ENCODE measurements at places on chromosomes 7 and 10. TPM values are rescaled to one million over a fixed set of nuclear protein-coding genes. Genes with fewer than 3 reads are reported as not detected.

SLC26A3 gene
- not detected for total RNA-seq

MORN4 gene
- 4.2 TPM for total RNA-seq

ATG9B gene
- total RNA-seq = 0.32 TPM

UPK3B gene
- total RNA-seq = not detected

COL13A1 gene
- 3.5 TPM for total RNA-seq

MICU1 gene
- 45.4 TPM for total RNA-seq

MYL10 gene
- not detected for total RNA-seq

LRRD1 gene
- not detected for total RNA-seq

BTBD16 gene
- total RNA-seq = not detected

ZPBP gene
- not detected for total RNA-seq

ITPRID1 gene
- not detected for total RNA-seq

LEP gene
- total RNA-seq = not detected

SORCS3 gene
- not detected for total RNA-seq

CYP2C19 gene
- total RNA-seq = not detected

CACNA2D1 gene
- 63.8 TPM for total RNA-seq

NPFFR1 gene
- not detected for total RNA-seq

- DNase-seq = no peak
These were observed 135.5 kb downstream of the LSMEM1 start for GRCh38 chr7:112616295-112616694.

DNA sequence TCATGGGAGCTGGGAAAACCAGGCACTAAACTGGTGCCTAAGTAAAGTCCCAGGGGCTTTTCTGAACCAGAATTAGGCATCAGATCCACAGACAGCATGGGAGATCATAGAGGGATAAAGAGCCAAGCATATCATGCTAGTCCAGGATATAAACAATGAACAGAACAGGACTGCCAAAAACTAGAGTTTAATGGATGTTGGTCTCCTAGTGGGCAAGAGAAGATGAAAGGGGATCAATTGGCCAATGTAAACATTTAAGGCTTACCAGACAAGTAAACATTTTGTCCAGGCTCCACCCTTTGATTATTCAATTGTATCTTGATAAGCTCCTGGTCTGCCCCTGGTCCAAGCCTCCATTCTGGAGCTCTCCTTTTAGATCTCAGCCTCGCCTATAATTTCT, 18.9 kb downstream of the MACC1 start:
- no peak for DNase-seq

GRCh38 chr10:86294346-86295265, 72.0 kb downstream of the GRID1 start:
- no peak for DNase-seq

GRCh38 chr10:126147866-126148587, 240.2 kb downstream of the ADAM12 start:
- DNase-seq = peak; percentile 74

GRCh38 chr10:132299371-132300336, 8.1 kb downstream of the STK32C start:
- DNase-seq = no peak

GRCh38 chr10:36681751-36682632, 443.4 kb upstream of the ANKRD30A start:
- no peak for DNase-seq

DNA sequence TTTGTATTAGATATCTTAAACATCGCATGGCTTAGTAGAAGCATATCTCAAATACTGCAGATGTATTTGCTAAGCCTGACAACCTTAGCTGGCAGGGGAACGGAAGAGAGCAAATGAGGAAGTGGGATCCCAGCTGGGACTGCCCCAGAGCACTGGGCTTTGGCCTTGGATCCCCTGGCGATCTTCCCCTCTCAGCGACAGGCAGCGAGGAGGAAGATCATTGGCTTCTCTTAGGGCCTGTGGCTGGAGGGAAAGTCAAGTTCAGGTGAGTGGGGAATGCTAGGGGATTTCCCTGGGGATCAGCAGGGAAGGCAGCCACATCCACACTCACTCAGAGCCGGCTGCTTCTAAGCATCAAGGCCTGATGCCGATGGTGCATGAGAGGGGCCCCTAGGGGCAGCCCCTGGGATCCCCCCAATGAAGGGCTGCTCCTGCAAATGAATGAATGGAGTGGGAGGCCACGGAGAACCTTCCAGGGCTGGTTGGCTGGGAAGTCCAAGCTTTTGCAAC, 42.0 kb downstream of the LYZL2 start:
- DNase-seq = no peak

- DNase-seq = no peak
These were observed 49.0 kb downstream of the COL17A1 start for GRCh38 chr10:104036518-104037260.

DNA sequence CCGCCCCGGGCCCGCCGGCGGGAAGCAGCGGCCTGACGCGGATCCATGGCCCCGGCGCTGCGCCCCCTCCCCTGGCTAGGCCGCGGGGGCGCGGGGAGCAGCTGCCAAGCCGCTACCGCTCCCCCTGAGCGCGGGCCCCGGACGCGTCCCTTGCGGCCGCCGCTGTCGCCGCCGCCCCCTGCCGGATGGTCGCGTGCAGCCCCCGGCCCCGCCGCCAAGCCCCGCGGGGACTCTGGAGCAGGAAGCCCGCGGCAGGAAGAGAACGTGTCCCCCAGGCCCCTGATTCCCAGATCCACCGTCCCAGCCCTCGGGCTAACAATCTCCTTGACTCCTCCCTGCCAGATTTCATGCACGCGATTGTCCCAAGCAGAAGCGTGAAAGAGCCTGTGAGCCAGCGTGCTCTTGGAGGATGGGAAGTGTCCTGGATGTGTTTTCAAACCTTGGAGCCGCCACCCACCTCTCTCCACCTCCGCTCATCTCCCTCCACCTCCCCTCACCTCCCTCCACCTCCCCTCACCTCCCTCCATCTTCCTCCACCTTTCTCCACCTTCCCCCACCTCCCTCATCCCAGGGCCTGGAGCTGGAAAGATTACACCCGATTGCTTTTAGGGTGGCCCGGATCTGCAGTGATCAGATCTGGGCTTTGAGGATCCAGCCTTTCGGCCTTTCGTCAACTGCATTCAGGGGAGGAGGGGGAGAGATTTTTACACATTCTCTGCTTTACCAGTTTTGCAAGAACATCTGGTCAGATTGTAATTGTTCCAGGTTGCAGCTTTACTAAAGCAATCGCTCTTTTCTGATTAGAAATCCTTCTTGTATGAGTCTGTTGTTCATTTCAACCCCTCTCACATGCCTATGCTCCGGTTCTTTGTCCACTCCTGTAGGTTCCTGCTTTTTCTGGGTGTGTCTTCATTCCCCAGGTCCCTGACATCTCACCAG, 570 bp upstream of the PRTFDC1 start:
- DNase-seq = peak; percentile 69

DNA sequence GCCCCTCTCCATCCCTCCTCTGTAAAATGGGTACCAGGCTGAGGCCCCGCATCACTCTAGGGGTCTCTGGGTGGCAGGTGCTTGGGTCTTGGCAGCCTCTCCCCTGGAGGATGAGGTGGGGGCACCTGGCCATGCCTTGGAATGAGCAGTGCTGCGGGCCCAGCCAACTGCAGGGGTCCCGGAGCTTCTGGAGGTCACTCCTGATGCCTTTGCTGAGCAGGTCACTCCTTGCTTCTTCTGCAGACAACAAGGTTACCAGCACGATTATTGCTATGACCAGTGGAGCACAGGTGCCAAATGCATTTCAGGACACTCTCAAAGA, 22.4 kb upstream of the ZNF488 start:
- DNase-seq = no peak

GRCh38 chr7:44189993-44190872, 994 bp upstream of the GCK start:
- no peak for DNase-seq

DNA sequence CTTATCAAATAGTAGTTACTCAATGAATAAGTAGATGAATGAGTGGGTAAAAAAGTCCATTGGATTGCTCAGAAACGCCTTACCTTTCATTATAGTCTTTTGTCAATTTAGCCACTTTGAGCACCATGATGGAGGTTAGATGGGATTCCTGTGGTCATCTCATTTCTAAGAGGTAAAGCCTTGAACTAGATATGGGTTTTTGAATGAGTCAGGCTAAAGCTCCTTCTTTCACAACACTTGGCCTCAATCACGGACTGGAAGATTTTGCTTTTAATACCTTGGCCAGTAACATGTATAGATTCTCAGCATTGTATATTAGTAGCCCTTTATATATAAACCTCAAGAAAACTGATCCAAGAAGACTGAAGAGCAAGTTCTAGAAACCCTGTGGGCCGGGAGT, 99.7 kb upstream of the CCDC6 start:
- peak; percentile 20 for DNase-seq

GRCh38 chr10:73641328-73642060, at the start of gene MYOZ1:
MYOZ1 (minus strand) TSS chr10:73641474; CDS start chr10:73640017, 1,457 bp downstream.
- peak; percentile 8 for DNase-seq

- DNase-seq = no peak
These were observed 167.6 kb upstream of the PITRM1 start for GRCh38 chr10:3340127-3340730.

DNA sequence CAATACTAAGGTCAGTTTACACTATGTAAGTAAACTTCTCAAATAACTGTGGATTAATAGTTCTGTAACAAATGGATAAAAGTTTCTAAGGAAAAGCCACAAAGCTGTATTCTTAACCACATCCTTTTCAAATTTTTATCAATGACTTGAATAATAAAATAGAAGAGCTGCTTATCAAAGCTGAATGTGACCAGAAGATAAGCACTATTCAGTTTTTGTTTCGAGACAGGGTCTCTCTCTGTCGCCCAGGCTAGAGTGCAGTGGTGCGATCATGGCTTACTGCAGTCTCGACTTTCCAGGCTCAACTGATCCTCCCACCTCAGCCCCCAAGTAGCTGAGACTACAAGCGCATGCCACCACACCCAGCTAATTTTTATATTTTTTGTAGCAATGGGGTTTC, 17.0 kb downstream of the UPF2 start:
- DNase-seq = no peak

- DNase-seq = no peak
These were observed 201.0 kb upstream of the ADARB2 start for GRCh38 chr10:1938317-1938716.

- no peak for DNase-seq
These were observed 59.1 kb downstream of the CSTF2T start for GRCh38 chr10:51640120-51640819.

GRCh38 chr10:1440897-1441296, 296.4 kb downstream of the ADARB2 start:
- no peak for DNase-seq

- DNase-seq = no peak
These were observed 100.5 kb upstream of the TPK1 start for GRCh38 chr7:144936314-144936713.

- DNase-seq = peak; percentile 42
These were observed 37.1 kb upstream of the TOMM7 start for GRCh38 chr7:22859641-22860290.

- DNase-seq = no peak
These were observed 36.6 kb upstream of the PLPP4 start for GRCh38 chr10:120420421-120420820.
